ENCODE measurements at places on chromosomes 5 and 9.

GRCh38 chr9:37916471-37917312, 12.8 kb upstream of the SLC25A51 start:
- no peak for DNase-seq

DNA sequence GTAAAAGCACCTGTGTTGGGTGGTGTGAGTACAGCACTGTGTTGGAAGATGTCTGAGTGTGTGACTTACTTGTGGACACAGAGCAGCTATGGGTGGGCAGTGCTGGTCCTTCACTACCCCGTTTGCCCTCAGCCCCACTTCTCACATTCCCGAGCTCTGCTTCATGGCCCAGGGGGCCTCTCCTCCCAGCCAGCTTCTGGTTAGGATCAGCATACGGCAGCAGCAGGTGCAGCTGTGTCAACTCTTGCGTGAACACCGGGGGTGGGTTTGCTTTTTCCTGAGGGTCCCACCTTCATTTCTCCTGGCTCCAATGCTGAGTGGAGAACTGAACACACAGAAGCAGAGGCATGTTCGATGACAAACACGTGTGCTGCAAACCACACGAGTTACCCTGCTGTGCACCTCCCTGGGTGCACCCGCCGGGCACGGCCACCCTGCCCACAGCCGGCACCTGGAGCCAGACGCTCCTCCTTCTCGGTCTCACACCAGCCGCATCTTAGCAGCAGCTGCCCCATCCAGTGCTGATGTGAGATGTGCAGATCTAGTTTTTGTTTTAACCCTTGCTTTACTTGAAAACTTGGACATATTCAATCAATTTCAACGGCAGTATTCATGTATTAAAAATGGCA, 14.9 kb upstream of the SLC6A3 start:
- no peak for DNase-seq

DNA sequence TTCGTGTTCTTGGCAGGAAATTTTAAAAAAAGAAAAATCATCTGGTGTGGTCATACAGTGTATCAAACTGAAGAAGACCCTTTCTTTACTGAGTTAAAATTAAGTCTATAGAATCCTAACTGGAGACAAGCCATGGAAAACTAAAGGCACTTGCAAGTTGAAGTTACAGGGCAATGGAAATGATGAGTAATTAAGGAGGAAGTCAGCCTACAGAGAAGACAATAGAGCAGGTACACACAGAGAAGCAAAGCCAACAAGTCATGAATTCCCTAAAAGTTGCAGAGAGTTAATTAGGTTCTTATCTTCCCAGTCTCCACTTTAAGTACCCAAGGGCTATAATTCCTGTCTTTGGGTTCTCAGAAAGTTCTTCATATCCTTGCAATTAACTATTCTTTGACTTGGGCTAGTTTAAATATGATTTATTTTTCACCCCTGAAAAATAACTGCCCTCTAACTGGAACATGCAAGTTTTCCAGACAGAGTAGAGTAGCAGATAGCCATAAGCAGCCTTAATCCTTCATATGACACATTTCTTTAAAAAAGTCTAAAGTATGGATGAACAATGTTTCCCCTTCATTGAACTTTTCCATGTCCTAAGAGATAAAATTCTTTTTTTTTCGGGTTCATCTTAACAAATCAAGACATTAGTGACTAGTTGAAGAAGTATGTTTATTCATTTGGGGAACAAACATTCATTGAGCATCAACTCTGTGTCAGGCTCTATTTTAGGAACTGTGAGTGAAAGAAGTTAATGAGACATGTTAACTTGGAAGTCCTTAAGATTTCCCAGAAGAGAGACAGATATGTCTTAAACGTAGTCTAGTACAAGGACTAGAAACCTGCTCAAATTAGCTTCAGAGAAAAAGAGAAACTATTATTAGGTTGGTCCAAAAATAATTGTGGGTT, 5.2 kb upstream of the ITGA2 start:
- DNase-seq: peak; percentile 41

GRCh38 chr5:126544087-126544740, 50.8 kb downstream of the ALDH7A1 start:
- peak; percentile 56 for DNase-seq

- peak; percentile 53 for DNase-seq
Observed at GRCh38 chr5:178120607-178121357, 7.5 kb downstream of the N4BP3 start.

DNA sequence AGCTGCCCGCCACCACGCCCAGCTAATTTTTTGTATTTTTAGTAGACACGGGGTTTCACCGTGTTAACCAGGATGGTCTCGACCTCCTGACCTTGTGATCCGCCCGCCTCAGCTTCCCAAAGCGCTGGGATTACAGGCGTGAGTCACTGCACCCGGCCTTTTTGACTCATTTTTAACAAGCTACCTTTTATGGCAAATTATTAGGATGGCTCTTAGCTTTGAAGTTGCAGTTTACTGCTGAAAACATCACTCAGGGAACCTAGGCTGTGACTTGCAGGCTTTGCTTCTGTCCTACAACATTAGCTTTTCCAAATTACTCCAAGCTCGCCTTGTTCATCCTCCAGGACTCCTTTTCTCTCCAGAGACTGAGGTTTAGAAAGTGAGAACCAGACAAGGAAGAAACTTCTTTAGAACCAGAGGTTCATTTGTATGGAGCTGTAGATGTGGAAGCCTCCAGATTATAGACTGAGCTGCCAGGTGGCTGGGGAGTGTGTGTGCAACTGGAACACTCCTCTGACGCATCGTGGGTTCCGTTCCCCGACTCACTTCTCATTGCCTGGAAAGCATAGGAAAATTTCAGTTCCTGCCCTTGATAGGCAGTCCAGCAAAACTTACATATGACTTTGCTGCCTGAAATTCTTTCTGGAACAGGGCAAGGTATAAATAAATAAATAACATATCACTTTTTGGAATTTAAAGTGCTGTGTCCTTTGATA, 23.8 kb upstream of the SPTAN1 start:
- DNase-seq: no peak

DNA sequence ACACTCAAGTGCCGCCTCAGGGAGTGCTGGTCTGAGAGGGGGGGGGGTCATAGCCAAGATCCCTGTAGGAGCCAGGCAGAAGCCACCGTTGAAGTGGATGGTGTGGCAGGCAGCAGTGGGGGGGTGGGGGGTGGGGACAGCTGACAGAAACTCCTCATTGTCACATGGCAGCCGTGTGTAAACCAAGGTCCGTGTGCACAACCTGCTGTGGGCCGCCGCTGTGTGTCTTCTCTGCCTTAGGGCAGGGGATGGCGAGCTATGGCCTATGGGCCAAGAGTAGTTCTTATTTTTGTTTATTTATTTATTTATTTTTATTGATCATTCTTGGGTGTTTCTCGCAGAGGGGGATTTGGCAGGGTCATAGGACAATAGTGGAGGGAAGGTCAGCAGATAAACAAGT, 13.4 kb downstream of the SQSTM1 start:
- DNase-seq: no peak

- DNase-seq: no peak
Observed at GRCh38 chr9:68805890-68806517, 101.0 kb downstream of the PIP5K1B start.

- DNase-seq: no peak
Observed at GRCh38 chr5:172046593-172046992, 40.2 kb upstream of the FBXW11 start.

DNA sequence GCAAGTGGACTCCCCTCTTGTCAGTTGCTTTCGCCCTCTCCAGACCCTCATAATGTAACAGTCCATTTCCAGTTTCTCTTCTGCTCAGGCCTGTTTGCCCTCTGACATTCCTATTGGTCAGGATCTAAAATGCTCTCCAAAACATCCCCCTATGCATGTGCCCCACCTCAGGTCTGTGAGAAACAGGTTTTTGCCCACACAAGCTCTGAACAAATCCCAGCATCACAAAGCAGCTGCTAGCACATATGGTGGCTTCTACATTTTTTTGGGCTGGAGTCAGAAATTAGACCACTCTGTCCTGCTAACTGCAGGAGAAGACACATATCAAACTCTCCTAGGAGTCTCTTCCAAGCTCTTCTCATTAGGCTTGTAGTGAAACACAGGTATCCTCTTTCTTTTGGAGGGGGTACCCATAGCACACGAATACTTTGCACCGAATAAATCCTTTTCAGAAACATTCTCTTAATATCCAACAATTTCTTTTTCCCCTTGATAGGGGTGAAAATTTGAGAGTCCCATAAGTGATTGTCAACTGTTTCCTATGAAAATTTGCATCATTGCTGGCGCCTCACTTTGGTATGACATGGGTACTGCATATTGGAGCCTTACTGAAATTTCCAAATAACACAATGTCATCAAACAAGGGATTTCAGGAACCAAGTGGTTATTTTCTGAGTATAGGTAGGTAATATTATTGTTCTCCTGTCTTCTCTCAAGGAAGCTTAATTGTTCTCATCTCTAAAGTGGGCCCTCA, 19.3 kb upstream of the HSPA9 start:
- DNase-seq: no peak

- DNase-seq: no peak
Observed at GRCh38 chr5:67085616-67086015, 111.0 kb downstream of the CD180 start.

DNA sequence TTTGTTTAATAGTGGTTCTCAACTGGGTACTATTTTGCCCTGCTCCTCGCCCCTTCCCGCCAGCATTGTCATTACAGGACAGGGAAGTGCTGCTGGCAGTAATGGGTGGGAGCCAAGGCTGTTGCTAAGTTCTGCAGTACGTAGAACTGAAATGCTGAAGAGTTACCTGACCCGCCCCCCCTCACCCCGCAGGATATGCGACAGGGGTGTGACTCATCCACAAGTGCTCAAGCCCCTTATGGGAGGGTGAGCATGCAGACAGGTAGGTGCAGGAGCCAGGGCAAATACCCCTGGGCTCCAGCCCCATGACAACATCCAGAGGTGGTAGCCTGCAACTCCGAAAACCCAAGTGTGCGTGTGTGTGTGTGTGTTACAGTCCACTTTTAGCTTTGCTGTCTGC, 35.7 kb downstream of the LRRC70 start:
- no peak for DNase-seq

DNA sequence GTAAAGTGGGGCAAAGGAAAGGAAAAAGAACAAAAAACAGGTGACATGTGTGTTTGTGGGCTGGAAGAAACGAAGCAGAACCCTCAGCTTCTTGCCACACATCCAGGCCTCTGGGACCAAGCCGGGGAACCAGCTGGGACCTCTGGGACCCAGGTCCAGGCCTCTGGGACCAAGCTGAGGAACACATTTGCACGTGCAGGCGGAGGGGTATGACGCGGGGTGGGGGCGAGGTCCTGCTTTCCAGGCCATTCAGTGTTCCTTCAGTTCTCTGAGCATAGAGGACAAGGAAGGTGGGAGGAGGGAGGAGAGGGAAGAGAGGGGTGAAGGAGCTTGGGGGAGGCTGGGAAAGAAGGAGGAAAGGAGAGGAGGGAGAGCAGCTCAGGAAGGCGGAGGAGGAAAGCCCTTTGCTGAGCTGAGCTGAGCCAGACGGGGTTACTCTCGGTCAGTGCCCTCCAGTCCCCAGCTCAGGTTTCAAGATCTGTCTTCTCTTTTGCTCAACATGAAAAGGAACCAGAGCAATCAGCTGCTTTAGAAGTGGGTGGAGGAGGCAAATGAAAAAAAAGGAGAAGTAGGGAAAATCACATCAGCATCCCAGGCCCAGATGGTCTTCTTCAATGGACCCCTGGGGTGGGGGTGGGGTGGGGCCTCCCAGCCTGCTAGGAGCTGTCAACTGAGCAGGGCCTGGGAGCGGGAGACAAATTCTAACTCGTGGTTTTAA, 59.1 kb downstream of the ABCA1 start:
- peak; percentile 94 for DNase-seq

- DNase-seq: no peak
Observed at GRCh38 chr5:73515232-73515631, 17.0 kb downstream of the BTF3 start.

DNA sequence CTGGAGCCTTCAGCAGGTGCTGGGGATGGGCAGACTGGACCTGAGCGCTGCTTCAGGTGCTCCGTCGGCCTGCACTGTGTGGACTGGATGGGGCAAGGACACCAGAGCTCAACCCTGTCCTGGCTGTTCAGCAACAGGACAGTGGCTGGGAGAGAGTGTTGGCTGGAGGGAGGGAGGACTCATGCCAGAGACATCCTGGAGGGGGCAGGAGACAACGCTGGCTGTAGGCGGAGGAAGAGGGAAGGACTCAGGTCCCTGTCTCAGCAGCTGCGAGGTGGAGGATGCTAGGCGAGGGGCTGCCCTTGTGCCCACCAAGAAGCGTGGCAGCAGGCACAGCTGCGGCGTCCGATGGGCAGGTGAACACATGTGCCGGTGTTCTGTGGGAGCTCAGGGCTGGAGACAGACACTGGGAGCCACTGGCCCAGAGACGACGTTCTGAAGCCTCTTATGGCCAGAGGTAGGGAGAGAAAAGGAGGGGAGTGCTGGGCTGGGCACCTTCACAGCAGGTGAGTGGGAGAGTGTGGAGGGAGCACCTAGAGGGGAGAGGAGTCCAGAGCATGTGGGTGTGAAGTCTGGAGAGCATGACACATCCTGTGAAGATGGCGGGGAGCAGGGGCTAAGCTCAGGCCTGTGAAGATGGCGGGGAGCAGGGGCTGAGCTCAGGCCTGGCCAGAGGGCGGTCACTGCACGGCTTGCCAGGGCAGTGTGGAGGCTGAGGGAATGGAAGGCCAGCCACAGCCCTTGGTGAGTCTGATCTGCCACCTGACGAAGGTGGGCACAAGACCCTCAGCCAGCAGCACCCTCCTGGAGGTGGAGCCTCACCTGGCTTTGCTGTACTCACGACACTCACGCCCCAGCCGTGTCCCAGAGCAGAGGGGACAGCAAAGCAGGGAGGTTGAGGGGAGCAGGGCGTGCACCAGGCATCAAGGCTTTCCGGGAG, 79.1 kb upstream of the FCN1 start:
- no peak for DNase-seq

DNA sequence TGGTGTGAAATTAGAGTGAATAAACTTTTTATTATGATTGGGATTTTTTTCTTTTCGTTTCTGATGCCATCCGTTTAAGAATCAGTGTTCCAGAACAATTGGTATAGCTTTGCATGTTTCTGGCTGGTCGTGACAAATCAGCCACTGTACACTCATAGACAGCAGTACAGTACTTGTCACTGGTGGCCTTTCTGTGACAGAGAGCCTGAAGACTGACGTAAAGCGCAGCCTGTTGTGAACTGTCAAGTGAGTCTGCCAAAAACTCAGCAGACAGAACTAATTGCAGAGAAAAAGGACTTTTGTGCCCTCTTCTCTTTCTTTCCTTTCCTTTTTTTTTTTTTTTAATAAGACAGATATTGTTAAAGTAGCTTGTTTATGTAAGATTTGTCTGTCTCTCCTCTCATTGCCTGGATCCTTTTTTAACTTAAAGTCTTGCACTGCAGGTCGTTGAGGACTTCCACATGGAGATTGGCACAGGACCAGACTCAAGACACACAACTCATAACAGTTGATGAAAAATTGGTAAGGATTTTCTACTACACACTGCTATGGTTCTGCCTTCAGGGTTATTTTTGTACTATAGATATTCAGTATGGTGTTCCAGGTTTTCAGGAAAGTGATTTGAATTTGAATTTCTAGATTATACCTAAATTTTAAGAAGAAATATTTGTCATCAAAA, 42.7 kb downstream of the NDUFS4 start:
- no peak for DNase-seq

DNA sequence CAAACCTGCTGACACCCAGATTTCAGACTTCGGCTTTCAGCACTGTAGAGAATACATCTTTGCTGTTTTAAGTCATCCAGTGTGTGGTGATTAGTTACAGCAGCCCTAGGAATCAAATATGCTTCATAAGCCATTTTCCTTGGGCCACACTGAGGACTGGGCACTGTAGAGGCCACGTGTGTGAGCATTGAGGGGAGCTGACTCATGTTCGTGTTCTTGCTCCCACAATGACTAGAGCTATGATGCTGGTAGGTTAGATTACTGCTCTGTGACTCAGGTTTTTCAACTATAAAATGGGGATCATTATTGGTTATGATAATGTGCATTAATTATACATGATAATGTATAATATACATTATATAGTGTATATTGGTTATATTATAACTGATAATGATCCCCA, 96.5 kb upstream of the PALM2AKAP2 start:
- DNase-seq: no peak

Data from RWPE1 (cell line).